ENCODE measurements at places on chromosomes 2 and 18.
A peak's percentile ranks its signal among the peaks of the same experiment; 100 is the strongest.

GRCh38 chr18:26421503-26421902 lies 126.8 kb downstream of the KCTD1 start:
- no peak for DNase-seq

- DNase-seq, result no peak
Measured at GRCh38 chr18:43648002-43648401, 370.7 kb upstream of the SYT4 start.

GRCh38 chr2:109058191-109058632 lies 69.2 kb upstream of the EDAR start:
- DNase-seq, result no peak

DNA sequence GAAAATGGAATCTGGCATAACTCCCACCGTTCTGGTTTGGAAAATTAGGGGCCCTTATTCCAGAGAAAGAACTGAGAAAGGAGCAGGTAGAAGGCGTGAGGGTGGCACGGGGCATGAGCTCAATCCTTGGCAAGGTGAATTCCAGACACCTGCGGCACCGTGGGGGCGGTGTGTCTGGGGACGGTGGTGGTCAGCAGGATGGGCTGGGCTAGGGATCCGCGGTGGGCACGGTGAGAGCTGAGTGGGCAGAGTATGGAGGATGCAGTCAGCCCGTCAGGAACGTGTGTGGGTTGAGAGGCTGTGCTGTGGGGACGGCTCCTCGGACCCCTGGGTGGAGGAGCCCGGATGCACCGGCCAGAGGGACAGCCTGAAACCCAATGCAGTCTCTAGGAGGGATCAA lies 61.1 kb downstream of the GNAL start:
- DNase-seq, result no peak

DNA sequence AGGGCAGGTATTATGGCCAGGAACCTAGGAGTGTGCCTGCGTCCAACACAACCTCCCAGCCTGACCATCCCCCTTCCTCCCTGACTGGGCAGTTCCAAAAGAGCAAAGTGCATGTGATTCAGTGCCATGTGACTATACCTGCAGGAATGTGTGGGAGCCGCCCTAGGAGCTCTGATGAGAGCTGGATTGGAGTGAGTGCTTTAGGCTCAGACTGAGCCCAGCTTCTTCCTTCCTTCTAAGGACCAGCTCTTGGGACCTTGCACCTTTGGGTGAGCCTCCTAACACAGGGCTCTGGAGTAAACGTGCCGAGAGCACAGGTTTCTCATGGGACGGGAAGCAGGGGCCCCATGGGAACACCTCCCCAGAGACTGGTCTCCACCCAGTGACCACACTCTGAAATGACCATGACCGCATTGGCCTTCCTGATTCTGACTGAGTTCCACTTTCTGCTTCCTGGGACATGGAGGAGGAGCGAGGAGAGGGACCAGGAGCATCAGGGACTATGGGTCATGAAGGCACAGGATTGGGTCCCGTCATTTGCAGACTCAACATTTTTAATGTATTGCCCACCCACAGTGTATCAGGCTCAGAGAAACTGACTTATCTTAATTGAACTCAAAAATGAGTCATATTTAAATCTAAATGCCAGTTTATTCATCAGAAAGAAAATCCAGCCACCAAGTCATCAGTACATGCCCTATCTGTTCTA lies 87.8 kb upstream of the BCL2L11 start:
- DNase-seq, result peak; percentile 94

- DNase-seq, result no peak
Measured at GRCh38 chr2:50111067-50111466, 920.9 kb downstream of the NRXN1 start.

DNA sequence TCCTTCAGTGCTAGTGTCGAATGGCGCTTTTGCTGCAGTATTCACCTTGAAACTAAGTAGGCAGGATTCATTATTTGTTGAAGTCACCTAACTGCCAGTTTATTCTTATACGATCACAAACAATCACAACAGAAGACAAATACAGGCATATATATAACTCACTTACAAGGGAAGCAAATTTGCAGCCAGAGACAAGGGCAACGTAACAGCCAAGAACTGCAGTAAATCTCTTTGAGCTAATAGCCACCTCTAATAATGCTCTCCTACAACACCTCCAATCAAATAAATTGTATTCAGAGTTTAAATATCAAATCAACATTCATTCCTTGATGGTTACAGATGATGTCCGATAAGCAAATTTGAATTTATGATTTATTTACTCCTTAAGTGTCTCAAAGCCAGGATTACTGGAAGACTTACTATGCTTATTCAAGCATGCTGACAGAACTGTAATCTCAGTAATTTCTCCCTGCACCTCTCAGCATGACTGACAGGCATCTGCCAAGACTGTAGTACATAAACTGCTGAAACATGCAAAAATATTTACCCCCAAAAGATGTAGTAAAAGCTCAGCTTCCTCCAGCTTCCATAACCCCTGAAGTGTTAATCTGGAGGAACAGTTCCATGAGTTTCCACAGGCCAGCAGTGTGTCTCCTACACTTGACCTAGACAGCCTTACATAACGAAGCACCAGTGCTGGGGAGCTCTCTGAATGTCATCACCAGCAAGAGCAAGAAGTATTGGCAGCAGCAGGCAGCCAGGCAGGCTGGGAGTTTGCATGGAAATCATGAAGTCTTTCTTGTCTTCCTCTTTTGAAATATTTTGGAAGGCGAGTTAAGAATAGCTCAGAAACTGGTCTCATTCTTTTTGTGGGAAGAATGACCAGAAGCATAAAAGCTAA lies 20.9 kb upstream of the SCN1A start:
- DNase-seq, result no peak

GRCh38 chr2:219408631-219409030 lies 9.5 kb upstream of the DES start:
- DNase-seq, result no peak

- no peak for DNase-seq
Measured at GRCh38 chr2:221532641-221533040, 39.5 kb downstream of the EPHA4 start.

DNA sequence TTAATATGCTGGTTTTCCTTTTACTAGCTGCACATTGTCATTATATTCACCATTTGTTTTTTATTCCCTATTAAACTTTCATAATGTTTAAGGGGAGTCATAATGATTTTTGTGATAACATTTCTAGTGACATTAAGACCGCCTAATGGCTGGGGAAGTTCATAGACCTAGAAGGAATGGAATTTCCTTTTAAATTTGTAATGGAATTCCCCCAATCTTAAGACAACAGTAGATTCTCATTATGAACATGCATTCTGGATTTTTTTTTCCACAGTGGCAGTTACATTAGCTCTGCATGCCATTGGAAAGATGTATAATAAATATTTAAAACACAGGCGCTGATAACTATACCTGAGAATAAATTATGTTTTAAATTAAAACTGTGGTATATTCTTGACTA lies 8.4 kb downstream of the YPEL5 start:
- DNase-seq, result no peak

- DNase-seq, result no peak
Measured at GRCh38 chr2:219086196-219086595, 25.5 kb upstream of the IHH start.

- peak; percentile 95 for DNase-seq
Measured at GRCh38 chr18:49561289-49562193, at the start of gene LIPG. Gene LIPG, plus strand, starts transcription at chr18:49562057. Its CDS starts 252 bp downstream, at chr18:49562309.

- no peak for DNase-seq
Measured at GRCh38 chr2:180905002-180905401, 75.4 kb upstream of the UBE2E3 start.

DNA sequence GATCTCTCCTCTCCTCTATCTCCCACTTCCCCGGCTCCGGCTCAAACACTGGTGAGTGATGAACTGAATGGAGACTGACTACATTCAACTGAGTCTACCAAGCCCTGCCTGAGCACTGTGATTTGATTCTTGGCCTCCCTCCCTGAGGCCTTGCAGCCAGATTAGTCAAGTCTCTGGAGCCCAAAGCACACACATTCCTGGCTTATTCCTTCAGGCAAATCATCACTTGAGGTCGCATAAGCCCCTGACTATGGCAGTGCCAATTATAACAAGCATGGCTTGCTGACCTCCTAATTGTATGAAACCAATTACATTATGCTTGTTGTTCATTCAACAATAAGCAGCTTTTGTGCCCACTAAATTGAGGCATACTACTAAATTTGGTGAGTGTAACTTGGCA lies 34.6 kb downstream of the EFEMP1 start:
- no peak for DNase-seq

DNA sequence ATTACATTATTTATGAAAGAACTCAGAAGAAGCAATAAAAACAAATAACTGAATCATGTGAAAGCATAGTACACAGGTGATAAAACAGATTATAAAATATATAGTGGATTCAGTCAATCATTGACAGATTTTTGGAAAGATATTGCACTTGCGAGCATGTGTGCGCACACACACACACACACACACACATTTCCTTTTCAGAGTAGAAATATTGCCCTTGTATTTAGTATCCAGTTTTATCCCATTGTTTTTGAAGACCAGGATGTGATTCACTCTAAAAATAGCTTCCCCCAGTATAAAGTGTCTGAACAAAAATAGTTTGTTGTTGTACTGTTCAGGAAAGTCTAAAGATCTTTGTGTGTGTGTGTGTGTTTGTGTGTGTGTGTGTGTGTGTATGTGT lies 145.5 kb downstream of the CALCRL start:
- DNase-seq, result peak; percentile 55

DNA sequence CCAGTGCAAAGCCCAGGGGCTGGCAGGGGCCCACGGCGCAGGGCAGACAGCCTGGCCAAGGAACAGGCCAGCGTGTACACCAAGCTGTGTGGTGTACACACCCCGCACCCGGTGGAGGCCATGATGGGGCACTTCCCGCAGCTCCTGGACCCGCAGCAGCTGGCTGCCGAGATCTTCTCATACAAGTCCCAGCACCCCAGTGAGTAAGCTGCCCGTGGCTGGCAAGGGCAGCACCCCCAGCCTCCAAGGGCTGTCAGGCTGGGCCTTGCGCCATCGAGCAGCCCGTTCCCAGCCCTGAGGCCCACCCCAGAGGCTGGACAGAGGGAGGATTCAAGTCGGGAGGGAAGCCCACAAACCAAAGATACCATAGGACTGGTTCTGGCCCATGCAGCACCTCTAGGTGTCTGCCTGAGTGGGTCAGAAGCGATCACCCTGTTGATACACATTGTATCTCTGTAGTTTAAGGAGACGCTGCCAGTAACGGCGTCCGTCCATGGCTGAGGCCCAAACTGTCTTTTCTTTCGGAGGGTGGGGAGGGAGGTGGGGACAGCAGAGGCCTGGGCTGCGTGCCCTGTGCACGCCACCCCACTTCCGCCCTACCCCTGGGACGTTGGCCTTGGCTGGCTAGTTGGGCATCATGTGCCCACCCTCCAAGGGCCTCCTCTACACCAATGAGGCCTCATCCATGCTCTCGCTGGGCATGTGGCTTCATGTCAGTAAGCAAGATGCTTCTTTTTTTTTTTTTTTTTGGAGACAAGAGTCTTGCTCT lies 16.8 kb upstream of the MTERF4 start:
- no peak for DNase-seq

- DNase-seq, result no peak
Measured at GRCh38 chr2:198452327-198452726, 647.9 kb downstream of the PLCL1 start.

GRCh38 chr2:227123697-227124096 lies 40.3 kb downstream of the COL4A4 start:
- no peak for DNase-seq

GRCh38 chr2:162211732-162212131 lies 31.5 kb downstream of the FAP start:
- DNase-seq, result no peak

DNA sequence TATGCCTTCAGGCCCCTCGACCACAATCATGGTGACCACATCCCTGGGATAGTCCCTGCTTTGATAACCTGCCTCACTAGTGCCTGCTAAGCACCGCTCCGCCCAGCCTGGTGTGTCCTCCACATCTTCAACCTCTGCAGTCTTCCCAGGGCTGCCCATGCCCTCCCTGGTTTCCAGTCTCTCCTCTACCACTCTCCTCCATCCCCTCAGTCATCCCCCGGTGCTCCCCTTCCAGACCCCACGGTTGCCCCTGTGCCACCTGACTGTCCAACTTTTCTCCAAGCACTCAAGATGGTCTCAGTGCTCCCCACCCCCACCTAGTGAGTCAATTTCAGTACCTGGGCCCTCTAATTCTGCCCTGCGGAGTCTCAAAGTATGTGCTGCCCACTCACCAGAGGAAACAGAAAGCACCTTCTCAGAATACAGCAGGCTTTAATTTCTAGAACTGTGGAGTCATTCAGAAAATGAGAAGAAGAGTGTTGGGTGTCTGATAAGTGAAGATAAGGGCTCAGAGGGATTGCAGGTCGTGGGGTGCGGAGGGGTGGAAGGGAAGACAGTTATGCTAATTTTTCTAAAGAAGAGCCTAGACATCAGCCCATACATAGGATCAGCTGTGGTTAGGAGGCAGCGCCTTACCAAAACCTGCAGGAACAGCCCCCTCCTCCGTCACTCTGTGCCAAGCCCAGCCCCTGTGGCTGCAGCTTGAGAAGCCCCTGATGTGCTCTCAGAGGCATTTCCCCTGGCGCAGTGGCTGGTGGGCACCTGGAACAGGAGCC lies 53.6 kb upstream of the CAB39 start:
- no peak for DNase-seq

GRCh38 chr2:208708486-208708885 lies 301.9 kb downstream of the PTH2R start:
- no peak for DNase-seq

- DNase-seq, result no peak
Measured at GRCh38 chr2:154794406-154794805, 95.9 kb downstream of the KCNJ3 start.

- no peak for DNase-seq
Measured at GRCh38 chr2:99753505-99753904, 263.7 kb upstream of the REV1 start.

DNA sequence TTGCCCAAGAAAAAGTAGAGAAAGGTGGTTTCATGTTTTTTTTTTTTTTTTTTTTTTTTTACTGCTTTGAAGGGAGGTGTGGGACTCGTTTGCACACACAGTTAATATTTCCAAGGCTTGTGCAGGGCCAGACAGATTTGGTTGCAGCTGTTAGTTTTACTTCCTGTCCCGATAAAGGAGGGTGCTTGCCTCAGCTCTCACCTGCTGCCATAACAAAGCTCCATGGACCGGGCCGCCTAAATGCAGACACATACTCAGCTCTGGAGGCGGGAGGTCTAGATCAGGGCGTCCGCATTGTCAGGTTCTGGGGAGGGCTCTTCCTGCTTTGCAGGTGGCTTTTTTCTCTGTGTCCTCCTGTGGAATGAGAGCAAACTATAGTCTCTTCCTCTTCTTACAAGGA lies 69.9 kb downstream of the ODC1 start:
- no peak for DNase-seq

DNA sequence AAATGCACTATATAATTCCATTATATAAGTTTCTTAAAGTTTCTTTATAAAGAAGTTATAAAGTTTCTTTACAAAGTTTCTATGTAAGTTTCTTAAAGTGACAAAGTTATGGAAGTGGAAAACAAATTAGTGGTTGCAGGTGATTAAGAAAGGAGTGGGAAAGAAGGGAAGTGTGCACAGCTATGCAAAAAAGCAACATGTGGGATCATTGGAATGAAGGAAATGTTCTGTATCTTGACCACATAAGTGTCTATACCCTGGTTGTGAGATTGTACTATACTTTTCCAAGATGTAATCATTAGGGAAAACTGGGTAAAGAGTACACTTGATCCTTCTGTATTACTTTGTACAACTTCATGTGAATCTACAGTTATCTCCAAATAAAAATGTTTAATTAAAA lies 1541.1 kb downstream of the LRP1B start:
- DNase-seq, result peak; percentile 12

- DNase-seq, result no peak
Measured at GRCh38 chr18:58754544-58755068, 83.3 kb downstream of the MALT1 start.

- DNase-seq, result no peak
Measured at GRCh38 chr2:164155558-164155957, 419.8 kb upstream of the FIGN start.
